ENCODE measurements at places on chromosomes 7 and 10. TPM values are rescaled to one million over a fixed set of nuclear protein-coding genes. Genes with fewer than 3 reads are reported as not detected.

The CYP2C9 gene
- 0.82 TPM for total RNA-seq

The WASL gene
- total RNA-seq: 30.4 TPM

The GJC3 gene
- total RNA-seq: 0.24 TPM

The TSPAN33 gene
- total RNA-seq: 2.3 TPM

The FGFBP3 gene
- total RNA-seq: 1.5 TPM

The FOXI2 gene
- not detected for total RNA-seq

The TSPAN15 gene
- 52.4 TPM for total RNA-seq

The PNLIP gene
- not detected for total RNA-seq

The EVX1 gene
- total RNA-seq: not detected

The OR2A5 gene
- not detected for total RNA-seq

The TMEM196 gene
- total RNA-seq: not detected

The RADIL gene
- total RNA-seq: 6.2 TPM

The VPS37D gene
- total RNA-seq: 0.89 TPM

The HOXA7 gene
- 2.2 TPM for total RNA-seq

The CRYGN gene
- total RNA-seq: not detected

The GNAT3 gene
- total RNA-seq: not detected

The DYDC2 gene
- 3.0 TPM for total RNA-seq

The GRM3 gene
- total RNA-seq: not detected

The C7orf33 gene
- total RNA-seq: not detected

The TRIL gene
- total RNA-seq: 2.9 TPM

The H2BK1 gene
- not detected for total RNA-seq

The CALHM1 gene
- total RNA-seq: not detected

The COBL gene
- 26.0 TPM for total RNA-seq

The VAX1 gene
- total RNA-seq: not detected

The PRXL2A gene
- 50.1 TPM for total RNA-seq

The MCM10 gene
- 9.1 TPM for total RNA-seq

The PRKCQ gene
- 7.3 TPM for total RNA-seq

The SLC26A5 gene
- 0.84 TPM for total RNA-seq

The RABGEF1 gene
- total RNA-seq: 22.7 TPM

The EFCAB10 gene
- total RNA-seq: 2.4 TPM

The SPDYE1 gene
- total RNA-seq: not detected

The ANKRD2 gene
- 1.3 TPM for total RNA-seq

The IL6 gene
- total RNA-seq: 2.1 TPM

The TRIM8 gene
- total RNA-seq: 123 TPM

The PDZD7 gene
- 0.96 TPM for total RNA-seq

The COL28A1 gene
- total RNA-seq: 2.3 TPM

The CREB5 gene
- 19.9 TPM for total RNA-seq

The GDF10 gene
- total RNA-seq: 35.2 TPM

The ATP5F1C gene
- 177 TPM for total RNA-seq

The OLAH gene
- 19.0 TPM for total RNA-seq

The KLF14 gene
- total RNA-seq: 0.29 TPM

The VSTM2A gene
- total RNA-seq: not detected

The PROSER2 gene
- total RNA-seq: 14.8 TPM

The ATOH7 gene
- not detected for total RNA-seq

The CFAP70 gene
- 0.87 TPM for total RNA-seq

The CFAP43 gene
- total RNA-seq: 0.70 TPM

The PAPOLB gene
- 0.17 TPM for total RNA-seq

Data from left lung (tissue), 14 donors.